ENCODE measurements at places on chromosomes 5 and 9.

- DNase-seq, result no peak
Measured at GRCh38 chr5:140595538-140596300, 31.1 kb downstream of the SLC35A4 start.

GRCh38 chr5:463952-464351, 21.0 kb downstream of the EXOC3 start:
- no peak for DNase-seq

DNA sequence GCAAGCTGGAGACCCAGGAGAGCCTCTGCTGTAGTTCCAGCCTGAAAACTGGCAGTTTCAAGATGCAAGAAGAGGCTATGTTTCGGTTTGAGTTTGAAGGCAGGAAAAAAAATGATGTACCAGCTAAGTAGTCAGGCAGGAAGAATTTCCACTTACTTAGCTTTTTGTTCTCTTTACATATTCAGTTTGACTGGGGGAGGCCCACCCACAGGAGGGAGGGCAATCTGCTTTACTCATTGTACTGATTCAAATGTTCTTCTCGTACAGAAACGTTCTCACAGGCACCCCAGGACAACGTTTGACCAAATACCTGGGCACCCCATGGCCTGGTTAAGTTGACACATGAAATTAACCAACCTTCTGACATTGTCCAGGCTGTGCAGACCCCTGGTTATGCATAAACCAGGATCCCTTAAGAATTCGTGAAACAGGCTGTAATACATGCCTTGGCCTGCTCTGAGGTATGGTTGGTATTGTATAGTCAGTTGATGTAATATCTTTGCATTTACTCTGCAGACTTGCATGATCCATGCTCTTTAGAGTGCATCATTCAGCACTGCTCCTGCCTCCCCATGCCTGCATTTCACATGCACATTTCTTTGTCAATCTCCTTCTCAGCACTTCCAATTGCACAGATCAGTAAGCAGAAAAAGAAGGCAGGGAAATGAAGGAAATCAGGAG, 687.1 kb downstream of the TAF11L14 start:
- DNase-seq, result no peak

DNA sequence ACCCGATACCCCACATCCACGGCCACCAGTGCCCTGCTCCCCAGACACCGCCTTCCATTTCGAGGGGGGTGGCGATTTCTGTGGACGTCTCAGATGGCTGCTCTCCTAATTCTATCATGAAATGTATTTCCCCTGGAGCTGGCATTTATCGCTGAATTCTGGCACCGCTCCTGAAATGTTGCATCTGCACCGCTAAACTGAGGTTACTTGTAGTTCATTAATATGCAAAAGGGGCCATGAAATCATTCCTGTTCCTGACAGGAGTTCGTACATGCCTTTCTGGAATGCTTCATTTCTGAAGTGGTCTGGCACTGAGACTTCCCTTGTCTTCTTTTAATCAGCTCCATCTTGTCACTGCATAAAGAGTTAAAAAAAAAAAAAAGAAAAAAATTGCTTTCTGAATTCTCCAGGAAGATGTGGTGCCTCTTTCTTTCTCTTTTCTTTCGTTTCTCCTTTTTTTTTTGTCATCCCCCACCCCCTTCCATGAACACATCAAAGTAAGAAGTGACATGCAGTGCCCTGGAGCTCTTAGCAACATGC, 97.7 kb upstream of the SMARCA2 start:
- DNase-seq, result no peak

DNA sequence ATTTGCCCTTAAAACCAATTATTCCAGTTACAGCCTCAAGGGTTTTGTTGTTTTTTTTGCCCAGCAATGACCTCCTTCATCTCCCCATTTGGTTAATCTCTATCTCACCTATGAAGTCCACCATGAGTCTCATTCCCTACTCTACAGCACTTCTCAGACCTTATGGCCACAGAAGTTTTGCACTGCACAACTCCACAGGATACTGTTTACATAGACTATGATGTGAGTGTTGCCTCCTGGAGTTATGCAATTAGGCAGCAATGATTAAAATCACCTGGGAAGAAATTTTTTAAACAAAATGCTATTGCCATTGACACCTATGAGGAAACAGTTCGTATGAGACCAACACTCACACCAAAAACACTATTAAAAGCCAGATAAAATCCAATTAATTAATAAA, 39.7 kb downstream of the ZDHHC21 start:
- DNase-seq, result no peak

- no peak for DNase-seq
Measured at GRCh38 chr9:4555236-4555635, 65.0 kb downstream of the SLC1A1 start.

DNA sequence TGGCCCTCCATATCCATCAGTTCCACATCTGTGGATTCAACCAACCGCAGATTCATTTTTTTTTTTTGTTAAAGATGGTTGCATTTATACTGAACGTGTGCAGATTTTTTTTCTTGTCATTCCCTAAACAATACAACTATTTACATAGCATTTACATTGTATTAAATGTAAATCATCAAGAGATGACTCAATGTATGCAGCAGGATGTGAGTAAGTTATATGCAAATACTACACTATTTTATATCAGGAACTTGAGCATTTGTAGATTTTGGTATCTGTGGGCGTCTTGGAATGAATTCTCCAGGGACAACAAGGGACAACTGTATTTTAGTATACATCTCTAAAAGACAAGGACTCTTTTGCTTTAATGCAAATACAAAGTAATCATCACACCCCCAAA, 299.2 kb upstream of the ZNF608 start:
- DNase-seq, result no peak

DNA sequence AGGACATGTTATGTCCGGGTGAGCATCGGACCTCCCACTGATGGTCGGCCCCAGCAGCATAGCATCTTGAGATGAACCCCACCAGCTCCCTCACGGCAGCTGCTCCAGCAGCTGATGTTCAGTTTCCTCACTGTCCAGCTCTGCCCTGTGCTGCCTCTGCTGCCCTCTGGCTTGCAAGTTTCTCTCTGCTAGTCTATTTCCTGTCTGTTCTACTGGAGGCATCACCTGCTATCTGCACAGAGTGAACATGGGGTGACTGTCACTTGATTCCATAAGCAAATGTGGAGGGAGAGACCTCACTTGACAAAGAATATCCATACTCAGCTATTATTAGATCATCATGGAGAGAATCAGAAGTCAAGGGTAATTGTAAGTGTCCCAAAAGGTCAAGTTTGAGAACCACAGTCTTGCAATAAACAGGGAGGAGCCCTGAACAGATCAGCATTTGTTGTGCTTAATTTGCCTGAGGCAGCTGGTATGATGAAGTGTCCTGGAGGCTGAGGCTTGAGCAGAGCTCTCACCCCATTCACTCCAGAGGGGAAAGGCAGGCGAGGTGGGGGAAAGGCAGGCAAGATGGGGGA, 702.8 kb downstream of the SEMA5A start:
- DNase-seq, result peak; percentile 58

All from H54 (cell line).